ENCODE measurements at places on chromosomes 2 and 18. TPM values are rescaled to one million over a fixed set of nuclear protein-coding genes. Genes with fewer than 3 reads are reported as not detected.

CFAP53 gene
- 0.35 TPM for total RNA-seq

CHRNG gene
- total RNA-seq, result not detected

FEV gene
- total RNA-seq, result not detected

IL36RN gene
- total RNA-seq, result not detected

ERFE gene
- total RNA-seq, result not detected

UPP2 gene
- not detected for total RNA-seq

PLB1 gene
- total RNA-seq, result 2.0 TPM

SPATS2L gene
- total RNA-seq, result 19.2 TPM

ATP6V1C2 gene
- total RNA-seq, result not detected
